ENCODE measurements at places on chromosomes 12 and 14. TPM values are rescaled to one million over a fixed set of nuclear protein-coding genes. Genes with fewer than 3 reads are reported as not detected.

DNA sequence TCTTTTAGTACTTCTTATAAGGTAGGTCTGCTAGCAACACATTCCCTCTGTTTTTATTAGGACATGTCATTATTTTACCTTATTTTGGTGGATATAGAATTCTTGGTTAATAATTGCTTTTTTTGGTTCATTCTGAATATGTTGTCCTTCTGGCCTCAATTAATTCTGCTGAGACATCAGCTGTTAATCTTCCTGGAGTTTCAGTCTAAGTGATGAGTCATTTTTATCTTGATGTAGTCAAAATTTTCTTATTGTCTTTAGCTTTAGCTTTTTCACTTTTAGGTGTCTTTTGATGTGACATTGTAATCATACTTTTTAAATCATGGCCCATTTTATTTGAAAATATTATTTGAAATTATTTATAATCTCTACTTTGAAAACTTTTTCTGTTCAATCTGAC is 104.9 kb upstream of the PMCH start:
- H3K4me3 ChIP-seq = no peak overlapping the region
- no peak for DNase-seq
- no peaks in the 10 kb centered on the region for H3K4me1 ChIP-seq
- H3K36me3 ChIP-seq = no peaks in the 10 kb centered on the region
- no peaks in the 10 kb centered on the region for H3K27me3 ChIP-seq

GRCh38 chr12:6072302-6072752 is 52.1 kb downstream of the VWF start:
- H3K36me3 ChIP-seq = peaks cover 18% of the 10 kb centered on the region
- H3K27ac ChIP-seq = peak overlapping the region; percentile 89
- H3K4me3 ChIP-seq = no peak overlapping the region
- H3K4me1 ChIP-seq = peaks cover 87% of the 10 kb centered on the region
- H3K27me3 ChIP-seq = peaks cover 37% of the 10 kb centered on the region

GRCh38 chr14:75880512-75880911 is 101.3 kb downstream of the TGFB3 start:
- H3K4me3 ChIP-seq = no peak overlapping the region
- no peak overlapping the region for H3K27ac ChIP-seq
- no peak for DNase-seq
- H3K4me1 ChIP-seq = peaks cover 21% of the 10 kb centered on the region
- no peaks in the 10 kb centered on the region for H3K27me3 ChIP-seq
- H3K36me3 ChIP-seq = peaks cover 10% of the 10 kb centered on the region

Gene ANKRD33
- total RNA-seq = not detected

DNA sequence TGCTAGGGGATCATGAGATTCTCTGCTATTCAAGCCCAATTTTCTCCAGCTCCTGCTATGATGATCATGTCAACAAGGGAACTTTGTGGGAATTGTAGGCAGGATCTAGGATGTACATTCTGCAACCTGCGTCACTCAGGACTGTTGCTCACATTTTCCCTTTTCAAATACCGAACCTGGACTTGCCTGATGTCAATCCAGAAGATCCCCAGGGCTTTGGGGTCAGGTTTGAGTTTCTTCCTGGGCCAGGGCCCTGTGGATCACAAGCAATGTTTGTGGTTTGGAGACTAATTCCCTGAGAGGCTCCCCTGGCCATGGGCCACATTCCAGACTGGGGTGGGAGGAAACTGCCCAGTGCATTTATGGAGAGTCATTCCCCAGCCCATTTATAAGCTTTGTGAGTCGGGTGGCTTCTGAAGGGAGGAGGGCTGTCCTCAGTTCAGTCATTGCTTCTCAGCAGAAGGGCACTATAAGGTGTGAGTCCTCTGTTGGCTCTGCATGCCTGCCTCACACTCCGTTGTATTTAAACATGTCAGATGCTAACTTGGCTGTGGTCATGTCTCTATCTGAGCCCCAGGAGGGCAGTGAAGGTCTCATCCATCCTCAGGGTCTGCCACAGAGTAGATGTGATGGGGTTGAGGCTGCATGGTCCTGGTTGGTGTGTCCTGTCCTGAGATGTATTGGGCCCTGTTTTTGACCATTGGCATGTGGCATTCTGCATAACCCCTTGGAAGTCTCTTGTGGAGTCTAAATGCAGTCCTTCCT is 6.5 kb downstream of the KRT86 start:
- peak overlapping the region; percentile 69 for H3K27ac ChIP-seq
- peaks cover 31% of the 10 kb centered on the region for H3K27me3 ChIP-seq
- DNase-seq = peak; percentile 40
- H3K4me1 ChIP-seq = peaks cover 30% of the 10 kb centered on the region
- H3K36me3 ChIP-seq = no peaks in the 10 kb centered on the region

GRCh38 chr12:100508751-100509150 is 35.1 kb downstream of the NR1H4 start:
- DNase-seq = no peak
- no peaks in the 10 kb centered on the region for H3K27me3 ChIP-seq
- no peak overlapping the region for H3K4me3 ChIP-seq

Gene OAS2
- 4.8 TPM for total RNA-seq

Gene YEATS4
- total RNA-seq = 12.8 TPM

- no peak overlapping the region for H3K27ac ChIP-seq
- DNase-seq = no peak
- H3K27me3 ChIP-seq = no peaks in the 10 kb centered on the region
- H3K36me3 ChIP-seq = peaks cover 30% of the 10 kb centered on the region
Measured at GRCh38 chr12:124006085-124006845, 33.2 kb downstream of the ZNF664 start.

Gene CLEC4D
- not detected for total RNA-seq

Gene POLE2
- total RNA-seq = 0.69 TPM

DNA sequence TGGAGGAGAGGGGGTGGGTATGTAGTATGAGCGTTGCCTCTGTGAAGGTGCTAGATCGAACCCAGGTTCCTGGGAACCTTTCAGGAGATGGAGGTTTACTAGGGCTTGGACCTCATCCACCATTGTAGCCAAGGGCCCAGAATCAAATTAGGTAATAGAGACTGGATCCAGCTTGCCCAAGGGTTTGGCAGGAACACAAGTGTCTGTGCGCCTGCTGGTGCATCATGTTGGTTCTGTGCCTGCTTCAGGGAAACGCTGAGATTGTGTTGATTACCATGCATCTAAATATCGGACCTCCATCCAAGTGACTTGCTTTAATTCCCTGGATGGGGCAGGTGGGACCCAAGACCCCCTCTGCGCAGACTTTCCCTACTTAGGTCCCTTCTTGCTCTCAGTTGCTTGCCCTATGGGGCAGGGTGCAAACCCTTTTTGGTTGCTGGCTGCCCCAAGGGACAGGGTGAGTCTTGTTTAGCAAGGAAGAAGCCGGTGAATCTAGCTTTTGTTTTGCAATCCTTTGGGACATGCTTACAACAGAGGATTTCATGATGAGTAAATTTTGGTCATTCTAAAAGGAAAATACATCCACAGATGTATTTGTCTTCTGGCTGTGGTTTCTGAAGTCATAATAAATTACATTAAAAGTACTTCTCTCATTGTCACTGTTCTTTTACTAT is 189.8 kb upstream of the PRICKLE1 start:
- no peak for DNase-seq
- no peak overlapping the region for H3K27ac ChIP-seq
- H3K36me3 ChIP-seq = no peaks in the 10 kb centered on the region
- H3K27me3 ChIP-seq = no peaks in the 10 kb centered on the region
- H3K4me1 ChIP-seq = peaks cover 20% of the 10 kb centered on the region
- no peak overlapping the region for H3K4me3 ChIP-seq

DNA sequence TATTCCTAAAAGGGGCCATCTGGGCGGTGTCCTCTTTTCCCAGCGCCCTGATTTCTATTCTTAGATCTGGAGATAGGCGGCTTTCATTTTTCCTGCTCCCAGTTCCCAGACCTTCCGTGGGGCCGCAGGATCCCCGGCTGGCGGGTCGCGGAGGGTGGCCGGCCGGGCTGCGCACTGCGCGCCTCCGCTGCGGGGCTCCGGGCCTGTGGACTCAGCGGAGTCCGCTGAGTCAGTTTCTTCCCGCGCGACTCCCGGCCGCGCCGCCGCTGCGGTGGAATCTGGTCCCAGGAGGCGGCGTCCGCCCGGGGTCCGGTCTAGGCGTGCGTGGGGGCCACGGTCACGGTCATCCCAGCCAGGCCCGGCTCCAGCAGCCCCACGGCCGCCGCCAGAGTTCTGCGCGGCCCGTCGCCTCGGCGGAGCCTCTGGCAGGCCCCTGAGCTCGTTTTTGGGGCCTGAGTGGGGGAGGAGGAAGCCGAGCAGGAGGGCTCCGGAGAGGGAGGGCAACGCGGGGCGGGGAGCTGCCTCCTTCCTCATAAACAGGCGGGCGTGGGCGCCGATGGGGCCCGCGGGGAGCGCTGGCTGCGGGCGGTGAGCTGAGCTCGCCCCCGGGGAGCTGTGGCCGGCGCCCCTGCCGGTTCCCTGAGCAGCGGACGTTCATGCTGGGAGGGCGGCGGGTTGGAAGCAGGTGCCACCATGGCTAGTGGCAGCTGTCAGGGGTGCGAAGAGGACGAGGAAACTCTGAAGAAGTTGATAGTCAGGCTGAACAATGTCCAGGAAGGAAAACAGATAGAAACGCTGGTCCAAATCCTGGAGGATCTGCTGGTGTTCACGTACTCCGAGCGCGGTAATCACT is at the start of gene LRRK2:
Gene LRRK2 (plus strand): TSS at position 559 of the 853 bp plus-strand sequence. CDS start 135 bp downstream, at position 694.
- DNase-seq = peak; percentile 88
- H3K4me3 ChIP-seq = peak within 1 kb of the TSS; percentile 79
- H3K36me3 ChIP-seq = no peaks in the 10 kb centered on the region
- H3K27me3 ChIP-seq = no peaks in the 10 kb centered on the region
- H3K27ac ChIP-seq = peak within 1 kb of the TSS; percentile 94
- peaks cover 55% of the 10 kb centered on the region for H3K4me1 ChIP-seq

DNA sequence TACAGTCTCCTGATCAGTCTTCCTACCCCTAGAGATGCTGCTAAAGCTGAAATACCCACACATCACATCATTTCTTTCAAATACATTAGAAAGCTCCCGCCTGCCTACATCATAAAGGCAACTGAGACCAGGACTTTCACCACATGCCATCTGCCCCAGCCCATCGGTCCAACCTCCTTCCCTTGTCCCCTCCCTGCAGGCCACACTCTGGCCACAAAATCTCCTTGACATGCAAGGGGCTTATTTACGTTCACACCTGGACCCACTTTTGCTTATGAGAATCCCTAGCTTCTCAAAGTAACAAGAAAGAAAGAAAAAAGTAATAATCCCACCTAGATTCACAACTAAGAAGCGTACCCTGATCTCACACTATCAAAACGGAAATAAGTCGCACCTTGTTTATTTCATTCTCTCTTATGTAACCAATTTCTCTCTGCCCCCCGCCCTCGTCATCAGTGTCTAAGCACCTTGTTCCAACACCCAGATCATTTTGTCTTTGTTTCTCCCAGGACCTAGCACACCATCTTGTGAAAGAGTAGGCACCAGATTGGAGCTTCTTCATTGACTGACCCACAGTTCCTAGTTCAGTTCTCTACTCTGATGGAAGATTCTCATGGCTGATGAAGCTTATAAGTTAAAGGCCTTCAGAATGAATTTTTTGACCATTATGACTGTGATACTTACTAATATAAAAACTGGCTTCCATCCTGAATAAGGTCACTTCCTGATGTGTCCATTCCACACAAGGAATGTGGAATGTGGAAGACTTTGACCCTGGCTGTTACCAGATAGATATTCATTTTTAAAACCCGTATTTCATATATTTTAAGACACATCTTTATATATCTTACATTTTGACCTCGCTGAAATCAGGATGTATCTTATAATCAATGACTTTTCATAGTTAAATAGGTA is 7.7 kb downstream of the WSB2 start:
- no peak overlapping the region for H3K4me3 ChIP-seq
- no peak for DNase-seq
- H3K4me1 ChIP-seq = peaks cover 88% of the 10 kb centered on the region
- peak overlapping the region; percentile 100 for H3K27ac ChIP-seq
- H3K36me3 ChIP-seq = peaks cover 37% of the 10 kb centered on the region

Gene OVCH1
- 0.25 TPM for total RNA-seq

- no peak overlapping the region for H3K27ac ChIP-seq
- no peak overlapping the region for H3K4me3 ChIP-seq
- peaks cover 13% of the 10 kb centered on the region for H3K4me1 ChIP-seq
- H3K27me3 ChIP-seq = no peaks in the 10 kb centered on the region
- no peaks in the 10 kb centered on the region for H3K36me3 ChIP-seq
- DNase-seq = no peak
Measured at GRCh38 chr12:15728118-15728598, 61.0 kb downstream of the EPS8 start.

DNA sequence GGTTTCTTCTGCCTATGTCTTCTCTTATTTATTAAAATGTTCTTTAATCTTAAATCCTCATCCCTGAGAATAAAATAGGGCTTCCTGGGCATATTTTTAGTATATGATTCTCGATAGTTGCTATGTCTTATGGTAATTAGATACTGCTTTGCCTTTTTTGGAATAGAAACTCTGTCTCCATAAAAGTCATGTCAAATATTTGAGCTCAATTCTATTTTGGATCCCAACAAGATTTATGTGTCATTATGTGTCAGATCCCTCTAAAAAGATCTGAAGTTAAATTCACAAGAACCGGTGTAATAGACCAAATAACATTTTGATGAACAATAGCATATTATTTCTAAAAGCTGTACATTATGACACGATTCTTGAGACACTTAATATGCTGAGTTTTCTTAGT is 312.5 kb upstream of the PDE3A start:
- H3K36me3 ChIP-seq = no peaks in the 10 kb centered on the region
- no peaks in the 10 kb centered on the region for H3K4me1 ChIP-seq
- no peaks in the 10 kb centered on the region for H3K27me3 ChIP-seq
- DNase-seq = no peak
- no peak overlapping the region for H3K4me3 ChIP-seq

GRCh38 chr14:34453226-34453625 is 8.8 kb downstream of the SPTSSA start:
- H3K27ac ChIP-seq = no peak overlapping the region
- peaks cover 35% of the 10 kb centered on the region for H3K36me3 ChIP-seq
- peaks cover 15% of the 10 kb centered on the region for H3K4me1 ChIP-seq
- no peak for DNase-seq
- H3K4me3 ChIP-seq = no peak overlapping the region

GRCh38 chr14:35975814-35976213 is 149.7 kb downstream of the BRMS1L start:
- DNase-seq = no peak
- H3K27ac ChIP-seq = no peak overlapping the region
- no peaks in the 10 kb centered on the region for H3K27me3 ChIP-seq

Gene MSI1
- 4.8 TPM for total RNA-seq

DNA sequence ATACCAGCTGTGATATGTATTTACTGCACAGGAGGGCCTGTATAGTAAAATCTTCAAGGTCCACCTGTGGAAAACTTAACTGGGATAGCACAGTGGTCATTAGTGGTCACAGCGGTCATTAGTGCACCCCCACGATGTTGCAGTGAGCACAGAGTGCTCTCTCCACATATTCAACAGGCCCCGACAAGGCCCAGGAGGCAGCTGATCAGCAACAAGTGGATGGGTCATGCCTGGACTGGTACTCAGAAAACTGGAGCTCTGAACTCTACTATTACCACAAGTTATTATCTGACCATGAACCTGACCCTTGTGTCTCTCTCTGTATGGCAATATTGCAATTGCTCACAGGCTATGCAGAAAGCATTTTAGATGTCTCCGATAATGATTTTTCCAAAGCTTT is 129.5 kb downstream of the SLC35F4 start:
- no peak overlapping the region for H3K27ac ChIP-seq
- no peak for DNase-seq
- peaks cover 11% of the 10 kb centered on the region for H3K27me3 ChIP-seq
- H3K4me1 ChIP-seq = no peaks in the 10 kb centered on the region
- no peaks in the 10 kb centered on the region for H3K36me3 ChIP-seq

Measured in left ventricle myocardium inferior (tissue), 1 donor.